ENCODE measurements at places on chromosomes 6 and 20.

GRCh38 chr6:49462599-49462926, 490 bp downstream of the MMUT start:
- no peak for DNase-seq

- no peak for DNase-seq
These were observed 83.4 kb downstream of the TXNDC5 start for GRCh38 chr6:7827142-7827541.

DNA sequence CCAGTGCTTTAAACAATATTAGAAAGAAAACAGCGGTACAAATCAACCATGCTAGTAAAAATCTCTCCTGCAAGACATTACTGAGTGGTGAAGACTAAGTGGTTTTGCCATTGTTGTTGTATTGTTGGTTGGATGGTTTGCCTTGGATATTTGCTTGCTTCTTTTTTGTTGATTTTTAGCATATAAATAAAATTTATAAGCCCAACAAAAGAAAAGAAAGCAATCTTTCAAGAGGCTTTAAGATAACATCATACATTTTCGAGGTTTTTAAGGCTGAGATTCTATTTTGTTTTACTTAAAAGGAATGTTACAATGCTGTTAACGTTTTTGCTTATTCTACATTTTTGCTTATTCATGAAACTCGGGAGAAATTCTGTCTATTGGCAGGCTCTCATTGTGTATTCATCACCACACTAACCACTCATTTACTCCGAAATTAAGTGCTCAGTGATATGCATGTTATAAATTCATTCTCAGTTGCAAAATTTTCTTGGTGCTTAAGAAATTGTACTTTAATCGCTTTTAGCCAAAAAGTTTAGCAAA, 139.1 kb downstream of the LAMA2 start:
- no peak for DNase-seq

DNA sequence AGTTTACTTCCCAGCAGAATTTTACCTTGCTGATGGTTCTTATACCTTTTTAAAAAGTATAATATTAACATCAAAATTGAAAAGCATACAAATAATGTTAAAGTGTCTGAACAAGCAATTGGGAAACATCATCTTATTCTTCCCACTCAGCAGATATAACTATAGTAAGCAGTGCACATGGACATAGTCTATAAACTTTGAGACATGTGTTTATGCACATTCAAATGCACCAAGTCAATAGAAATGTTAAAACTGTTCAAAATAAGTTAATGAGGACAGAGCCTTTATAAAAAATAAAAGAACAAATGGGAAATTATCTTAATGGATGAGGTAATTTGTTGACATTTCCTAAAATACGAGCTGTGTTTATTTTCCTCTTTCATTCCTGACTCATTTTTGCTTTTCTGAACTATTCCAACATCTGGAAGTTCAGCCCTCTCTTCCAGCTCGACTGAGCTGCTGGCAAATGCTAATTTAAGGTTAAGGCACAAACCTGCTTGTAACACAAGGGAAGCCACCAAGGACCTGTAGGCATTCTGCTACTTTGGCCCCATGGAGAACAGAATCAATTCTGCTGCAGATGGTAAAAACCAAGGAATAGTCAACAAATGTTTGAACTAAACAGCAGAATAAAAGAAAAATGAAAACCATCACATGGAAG, 110.3 kb upstream of the MAP3K4 start:
- DNase-seq, result no peak

- DNase-seq, result no peak
These were observed 275.8 kb upstream of the RUNX2 start for GRCh38 chr6:45052325-45052724.

GRCh38 chr6:87473419-87473903, 687 bp downstream of the SLC35A1 start:
- no peak for DNase-seq

- DNase-seq, result no peak
These were observed 91.8 kb upstream of the PMEPA1 start for GRCh38 chr20:57801581-57801980.

DNA sequence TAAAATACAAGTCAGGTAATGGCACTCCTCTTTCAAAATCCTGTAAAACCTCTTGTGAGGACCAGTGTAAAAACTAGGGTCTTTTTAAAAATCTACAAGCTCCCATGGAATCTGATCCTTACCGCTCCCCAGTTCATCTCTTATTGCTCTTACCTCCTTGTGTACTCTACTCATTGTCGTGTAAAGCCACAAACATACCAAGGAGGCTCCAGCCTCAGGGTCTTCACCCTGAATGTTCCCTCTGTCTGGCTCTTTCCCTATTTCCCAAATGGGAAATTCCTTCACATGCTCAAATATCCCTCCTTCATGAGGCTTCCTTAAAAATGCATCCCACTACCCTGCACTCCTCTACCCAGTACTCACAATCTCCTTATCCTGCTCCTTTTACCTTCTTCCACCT, 67.1 kb downstream of the TASP1 start:
- DNase-seq, result no peak

DNA sequence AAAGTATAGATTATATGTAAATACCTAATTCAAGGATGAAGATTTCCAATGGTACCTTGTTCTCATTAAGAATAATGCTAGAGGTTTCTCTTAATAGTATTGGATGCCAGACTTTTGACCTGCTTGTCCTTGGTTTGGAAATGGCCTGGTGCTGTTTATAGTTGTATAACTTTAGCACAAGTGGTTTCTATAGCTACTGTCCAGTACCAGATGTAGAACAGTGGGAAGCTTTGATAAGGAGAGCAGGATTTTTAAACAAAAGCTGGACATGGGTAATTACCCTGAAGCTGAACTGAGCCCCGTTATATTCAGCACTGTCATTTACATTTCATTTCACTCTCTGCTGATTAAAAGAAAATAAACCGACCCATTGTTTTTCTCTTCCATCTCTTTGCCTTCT, 43.7 kb downstream of the TRMT11 start:
- DNase-seq, result no peak

- no peak for DNase-seq
These were observed 365.2 kb downstream of the SYNE1 start for GRCh38 chr6:152271776-152272464.

GRCh38 chr6:22102671-22103070, 194.2 kb downstream of the PRL start:
- DNase-seq, result no peak

DNA sequence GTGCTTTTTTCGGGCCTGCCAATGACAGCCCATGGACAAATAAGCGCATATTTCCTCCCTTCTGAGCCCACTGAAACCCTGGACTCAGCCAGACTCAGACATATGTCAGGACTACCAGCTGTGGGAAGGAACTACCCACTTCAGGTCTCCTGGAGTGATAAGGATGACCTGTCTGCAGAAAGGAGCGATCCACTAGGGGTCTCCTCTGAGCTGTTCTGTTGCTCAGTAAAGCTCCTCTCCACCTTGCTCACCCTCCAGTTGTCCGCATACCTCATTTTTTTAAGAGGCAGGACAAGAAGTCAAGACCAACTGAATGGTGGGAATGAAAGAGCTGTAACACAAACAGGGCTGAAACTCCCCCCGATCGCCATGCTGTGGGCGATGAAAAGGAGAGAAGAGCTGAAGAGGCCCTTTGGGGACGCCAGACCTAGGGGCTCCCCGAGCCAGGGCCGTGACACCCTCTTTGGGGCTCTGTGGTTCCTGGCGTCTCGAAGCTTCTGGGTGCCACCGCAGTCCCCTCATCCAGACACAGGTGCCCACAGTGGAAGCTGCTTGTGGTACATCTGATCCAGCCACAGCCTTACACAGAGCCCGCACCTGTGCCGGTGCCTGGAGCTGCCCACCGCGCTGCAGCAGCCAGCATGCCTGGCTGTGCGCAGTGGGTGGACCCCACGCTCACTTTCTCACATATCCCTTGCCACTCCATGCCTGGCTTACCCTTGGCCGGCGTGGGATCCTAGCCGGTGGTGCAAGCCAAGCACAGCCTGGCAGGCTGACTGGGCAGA, 68.8 kb downstream of the EYS start:
- DNase-seq, result no peak

- no peak for DNase-seq
These were observed 87.4 kb downstream of the GPR63 start for GRCh38 chr6:96749891-96750290.

GRCh38 chr6:139050770-139051313, 22.3 kb downstream of the ABRACL start:
- DNase-seq, result no peak

DNA sequence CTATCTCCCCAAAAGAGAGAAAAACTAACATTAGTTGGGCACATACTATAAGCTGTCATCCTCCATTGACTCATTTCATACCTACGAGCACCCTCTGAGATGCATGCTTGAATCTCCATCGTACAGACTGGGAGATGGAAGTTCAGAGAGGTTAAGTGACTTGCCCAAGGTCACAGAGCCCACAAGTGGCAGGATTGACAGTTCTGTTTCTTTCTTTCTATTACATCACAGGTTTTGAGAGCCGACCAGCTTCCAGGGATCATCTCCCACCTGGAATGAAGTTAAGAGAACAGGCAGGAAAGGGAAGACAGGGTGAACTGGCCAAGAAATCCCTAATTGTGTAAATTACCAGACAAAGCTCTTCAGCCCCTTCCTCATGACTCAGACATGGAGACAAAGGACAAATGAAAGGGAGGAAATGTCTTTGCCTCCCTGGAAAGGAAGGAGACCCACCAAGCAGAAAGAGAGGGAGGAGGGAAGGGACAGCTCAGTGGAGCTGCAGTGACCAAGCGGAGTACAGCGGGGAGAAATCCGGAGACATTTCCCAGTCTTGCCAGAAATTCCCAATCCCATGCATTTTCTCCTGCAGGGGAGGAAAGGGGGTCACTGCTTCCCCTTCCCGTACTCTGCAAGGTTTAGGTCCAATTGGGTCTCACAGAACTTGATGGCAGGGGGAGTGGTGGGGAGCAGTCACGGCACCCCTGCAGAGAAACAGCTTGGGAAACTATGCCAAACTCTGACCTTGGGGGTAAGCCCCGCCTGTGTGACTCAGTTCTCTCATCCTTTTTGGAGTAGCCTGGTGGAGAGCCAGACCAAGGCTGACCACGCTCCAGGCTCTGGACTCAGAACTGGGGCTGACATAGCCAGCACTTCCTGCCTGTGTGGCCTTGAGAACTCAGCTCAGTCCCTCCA, 154.3 kb downstream of the ANKRD60 start:
- no peak for DNase-seq

DNA sequence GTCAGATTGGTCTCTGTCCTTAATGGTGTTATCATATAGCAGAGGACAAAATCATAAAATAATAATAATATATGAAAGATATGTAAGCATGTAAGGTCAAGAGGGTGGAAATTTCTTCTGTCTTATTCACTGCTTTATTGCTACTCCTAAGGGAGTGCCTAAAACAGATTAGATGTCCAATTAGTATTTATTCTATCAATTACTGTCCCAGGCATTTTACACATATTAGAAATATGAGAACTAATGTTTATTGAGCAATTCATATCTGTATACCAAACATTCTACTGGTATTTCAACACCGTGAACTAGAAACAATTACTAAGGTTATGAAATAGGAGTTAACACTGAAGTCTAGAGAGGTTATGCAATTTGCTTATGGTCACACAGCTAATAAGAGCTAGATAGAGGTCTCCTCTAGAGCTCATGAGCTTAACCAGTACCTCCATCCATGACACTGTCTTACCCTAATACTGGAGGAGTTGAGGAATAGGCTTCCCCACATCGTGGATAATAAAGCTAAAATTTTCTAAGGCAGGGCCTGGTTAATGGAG, 302.3 kb downstream of the PLCB1 start:
- no peak for DNase-seq

DNA sequence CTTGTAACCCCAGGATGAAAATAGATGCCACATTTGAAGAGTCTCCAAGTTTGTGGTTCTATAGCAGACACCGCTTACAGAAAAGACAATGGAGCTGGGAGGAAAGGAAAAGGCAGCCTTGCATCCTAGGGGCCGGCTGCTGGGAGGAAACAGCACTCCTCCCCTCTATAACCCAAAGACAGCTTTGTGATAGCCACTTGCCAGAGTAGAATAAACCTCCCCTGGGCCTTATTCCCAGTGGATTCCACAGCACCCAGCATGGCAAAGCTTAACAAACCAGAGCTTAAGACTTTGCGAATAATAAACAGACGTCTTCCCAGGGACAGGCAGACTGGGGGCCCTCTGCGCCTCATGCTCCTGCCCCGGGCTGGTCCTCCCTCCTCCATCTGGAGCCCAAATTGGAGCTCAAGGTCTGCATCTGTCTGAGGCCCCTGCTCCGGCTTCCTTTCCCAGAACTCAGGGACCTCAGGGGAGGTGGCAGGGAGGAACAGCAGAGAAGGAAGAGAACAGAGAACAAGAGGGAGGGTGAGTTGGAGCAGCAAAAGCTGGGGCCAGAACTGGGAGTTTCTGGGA, 8.8 kb upstream of the TAF8 start:
- DNase-seq, result no peak

- DNase-seq, result no peak
These were observed 9.4 kb upstream of the OCSTAMP start for GRCh38 chr20:46559685-46560440.

- DNase-seq, result no peak
These were observed 233.7 kb upstream of the SPTLC3 start for GRCh38 chr20:12775041-12775440.

DNA sequence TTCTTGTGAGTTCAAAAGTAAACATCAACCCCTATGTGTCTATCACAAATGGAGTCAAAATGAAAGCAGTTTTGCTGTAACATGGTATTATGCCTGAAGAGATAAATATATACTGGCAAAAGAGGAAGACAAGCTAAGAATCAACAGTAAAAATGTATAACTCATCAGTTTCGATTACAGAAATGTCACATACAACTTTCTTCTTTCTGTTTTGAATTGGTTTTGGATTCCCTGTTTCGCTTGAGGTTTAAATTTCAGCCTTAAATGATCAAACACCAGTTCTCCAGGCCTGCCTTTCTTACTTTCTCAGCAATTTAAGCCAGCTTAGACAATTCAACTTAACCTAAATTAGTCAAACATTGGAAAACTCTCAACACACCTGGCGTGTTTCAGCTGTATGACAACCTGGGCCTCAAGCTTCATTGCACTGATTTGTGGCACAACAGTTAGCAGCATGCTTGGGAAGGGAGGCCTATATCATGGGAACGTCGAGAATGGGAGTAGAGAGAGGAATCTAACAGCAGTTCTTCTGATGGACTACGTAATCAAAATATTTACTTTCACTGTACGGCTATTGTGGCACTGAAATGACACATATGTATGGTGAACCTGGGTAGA, 51.9 kb upstream of the MARCKS start:
- no peak for DNase-seq

GRCh38 chr20:45450097-45450818, 19.3 kb upstream of the WFDC2 start:
- no peak for DNase-seq

DNA sequence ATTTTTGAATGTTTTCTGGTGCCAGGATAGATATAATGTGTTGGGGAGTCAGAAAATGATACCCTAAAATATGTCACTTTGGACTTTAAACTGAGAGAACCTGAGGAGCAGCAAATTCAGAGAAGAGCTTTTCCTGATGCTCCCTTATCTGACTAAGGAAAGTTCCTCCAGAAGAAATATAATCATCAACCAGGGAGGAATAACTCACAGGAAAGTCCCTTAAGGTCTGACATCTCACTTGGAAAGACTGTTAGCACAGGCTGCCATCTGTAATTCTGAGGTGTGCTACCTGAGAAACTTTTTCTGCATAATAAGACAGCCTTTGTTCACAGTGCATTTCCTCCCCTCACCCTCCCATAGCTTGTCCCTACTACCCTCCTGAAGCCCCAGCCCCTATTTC, 218.6 kb downstream of the SYNE1 start:
- no peak for DNase-seq
